ENCODE measurements at places on chromosomes 2 and 18. TPM values are rescaled to one million over a fixed set of nuclear protein-coding genes. Genes with fewer than 3 reads are reported as not detected.

The NT5C1B gene
- total RNA-seq: 4.3 TPM

The HSBP1L1 gene
- 9.4 TPM for total RNA-seq

The FTCDNL1 gene
- total RNA-seq: 0.96 TPM

The CIDEA gene
- total RNA-seq: not detected

All from umbilical cord (tissue), 2 donors.